ENCODE measurements at places on chromosomes 13 and 19.
A peak's percentile ranks its signal among the peaks of the same experiment; 100 is the strongest.

DNA sequence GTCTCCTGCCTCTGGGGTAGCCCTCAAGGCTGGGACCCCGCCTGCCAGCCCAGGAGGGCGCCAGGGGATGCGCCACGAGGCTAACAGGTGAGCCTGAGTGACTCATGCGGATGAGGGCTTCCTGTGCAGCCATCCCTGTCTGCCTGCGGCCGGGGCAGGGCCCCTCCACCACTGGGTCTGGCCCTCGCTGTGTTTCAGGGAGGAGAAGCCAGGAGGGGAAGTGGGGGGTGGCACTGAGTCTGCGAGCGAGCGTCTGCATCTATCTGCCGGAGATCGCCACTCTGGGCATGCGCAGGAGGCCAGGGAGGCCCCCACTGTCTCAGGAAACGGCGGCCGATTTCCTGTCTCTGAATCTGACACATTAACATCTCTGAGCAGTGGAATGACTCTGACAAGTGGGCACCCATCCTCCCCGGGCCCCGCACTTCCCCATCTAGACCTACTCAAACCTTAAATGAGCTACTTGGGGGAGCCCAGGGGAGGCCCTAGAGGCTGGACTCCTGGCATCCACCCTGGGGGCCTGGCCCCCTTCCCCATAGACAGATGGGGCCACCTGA lies 19.7 kb downstream of the RFX1 start:
- DNase-seq, result peak; percentile 98

DNA sequence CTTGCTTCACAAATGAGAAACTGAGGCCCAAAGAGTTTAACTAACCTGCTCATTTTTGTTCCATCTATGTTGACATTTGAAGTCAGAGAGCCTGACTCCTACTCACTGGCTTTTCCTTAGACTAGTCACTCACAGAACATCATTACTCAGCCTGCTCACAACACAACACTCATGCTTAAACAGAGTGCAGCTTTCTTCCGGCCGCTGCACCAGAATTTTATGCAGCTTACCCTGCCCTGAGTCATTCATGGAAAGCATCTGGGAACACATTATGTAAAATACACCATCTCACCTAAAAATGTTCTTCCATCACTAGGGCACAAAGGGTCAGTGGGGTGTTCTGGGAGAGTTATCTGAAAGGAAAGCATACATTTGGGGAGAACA lies 303.4 kb downstream of the SPRY2 start:
- DNase-seq, result peak; percentile 74

DNA sequence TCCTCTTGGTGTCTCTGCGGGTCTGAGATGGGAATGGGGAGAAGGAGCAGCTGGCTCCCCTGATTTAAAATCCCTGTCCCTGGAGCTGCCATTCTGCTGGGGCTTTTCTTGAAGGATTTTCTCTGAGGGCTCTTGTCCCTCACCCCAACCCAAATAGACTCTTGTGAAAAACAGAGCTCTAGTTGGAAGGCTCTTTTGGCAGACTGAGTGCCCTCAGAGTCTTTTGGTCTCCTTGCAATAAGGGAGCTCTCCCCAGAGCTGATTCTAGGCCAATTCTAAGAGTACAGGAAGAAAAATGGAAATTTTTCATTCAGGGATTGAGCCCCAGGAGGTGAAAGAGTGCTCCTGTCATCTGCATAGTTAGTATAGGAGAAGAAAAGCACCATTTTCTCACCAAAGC lies 238.3 kb downstream of the COG6 start:
- no peak for DNase-seq

DNA sequence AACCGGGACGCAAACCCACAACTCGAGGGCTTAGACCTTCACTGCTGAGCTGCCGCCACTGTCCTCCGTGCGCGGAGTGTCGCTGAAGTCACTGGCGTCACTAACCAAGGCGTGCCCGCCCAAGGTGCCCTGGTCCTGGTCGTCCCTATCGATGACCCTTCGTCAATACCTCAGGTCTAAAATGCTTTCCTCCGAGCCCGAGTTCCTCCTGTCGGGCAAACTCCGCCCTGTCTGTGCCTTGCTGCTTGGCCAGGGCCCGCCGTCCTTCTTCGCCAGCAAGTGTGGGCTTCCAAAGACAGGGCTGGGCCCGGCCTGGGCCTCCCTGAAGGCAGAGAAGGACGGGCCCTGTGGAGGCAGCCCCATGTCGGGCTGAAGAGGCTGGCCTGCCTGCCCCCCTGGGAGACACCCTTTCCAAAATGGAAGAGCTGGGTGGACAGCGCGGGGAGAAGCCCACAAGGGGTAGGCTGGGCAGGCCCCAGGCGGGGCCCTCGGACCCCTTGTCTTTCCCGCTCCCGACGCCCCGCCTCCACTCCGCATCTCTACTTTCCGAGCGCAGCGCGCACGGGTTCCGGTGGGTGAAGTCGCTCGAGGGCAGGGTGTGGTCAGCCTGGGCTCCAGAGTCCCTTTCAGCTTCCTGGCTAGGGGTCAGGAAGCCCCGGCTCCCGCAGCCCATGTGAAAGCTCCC lies 13.4 kb downstream of the RB1 start:
- no peak for DNase-seq

- DNase-seq, result peak; percentile 89
Observed at GRCh38 chr13:50410921-50411746, 395.9 kb downstream of the KCNRG start.

DNA sequence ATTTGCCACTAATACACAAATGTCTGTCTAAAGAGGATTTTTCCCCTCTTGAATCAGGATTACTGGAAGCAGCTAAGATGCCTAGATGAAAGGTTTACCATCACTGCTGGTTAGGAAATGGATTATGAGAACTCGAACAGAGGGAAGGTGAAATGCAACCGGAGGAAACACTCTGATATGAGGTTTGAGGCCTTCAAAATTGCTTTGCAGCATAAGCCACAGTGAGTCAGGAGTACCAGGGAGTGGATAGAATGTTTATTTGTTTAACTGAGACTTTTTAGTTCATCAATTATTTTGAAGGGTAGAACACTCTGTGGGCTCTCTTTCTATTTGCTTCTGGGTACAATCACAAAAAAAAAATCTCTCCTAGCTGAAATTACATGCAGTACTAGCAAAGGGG lies 18.1 kb downstream of the CDADC1 start:
- DNase-seq, result no peak

GRCh38 chr13:78393286-78394142 lies 209.8 kb downstream of the POU4F1 start:
- no peak for DNase-seq

GRCh38 chr19:30419568-30420180 lies 47.5 kb downstream of the ZNF536 start:
- peak; percentile 93 for DNase-seq

DNA sequence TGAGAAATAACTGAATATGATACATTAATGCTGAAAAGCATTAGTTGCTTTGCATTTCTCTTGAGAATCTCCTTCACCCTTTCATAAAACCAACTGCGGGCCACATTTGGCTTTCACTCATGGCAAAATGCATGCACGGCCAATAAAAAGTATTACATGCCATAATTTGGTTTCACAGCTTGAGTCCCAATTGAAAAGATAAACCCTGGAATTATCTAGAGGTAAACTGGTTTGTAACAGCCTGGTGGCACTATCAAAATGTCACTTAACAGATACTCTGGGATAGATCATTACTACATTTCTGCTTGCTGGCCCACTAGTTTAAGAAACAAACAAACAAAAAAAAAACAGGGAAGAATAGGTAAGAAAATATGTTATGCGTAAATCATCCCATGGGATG lies 3.9 kb downstream of the OBI1 start:
- no peak for DNase-seq

DNA sequence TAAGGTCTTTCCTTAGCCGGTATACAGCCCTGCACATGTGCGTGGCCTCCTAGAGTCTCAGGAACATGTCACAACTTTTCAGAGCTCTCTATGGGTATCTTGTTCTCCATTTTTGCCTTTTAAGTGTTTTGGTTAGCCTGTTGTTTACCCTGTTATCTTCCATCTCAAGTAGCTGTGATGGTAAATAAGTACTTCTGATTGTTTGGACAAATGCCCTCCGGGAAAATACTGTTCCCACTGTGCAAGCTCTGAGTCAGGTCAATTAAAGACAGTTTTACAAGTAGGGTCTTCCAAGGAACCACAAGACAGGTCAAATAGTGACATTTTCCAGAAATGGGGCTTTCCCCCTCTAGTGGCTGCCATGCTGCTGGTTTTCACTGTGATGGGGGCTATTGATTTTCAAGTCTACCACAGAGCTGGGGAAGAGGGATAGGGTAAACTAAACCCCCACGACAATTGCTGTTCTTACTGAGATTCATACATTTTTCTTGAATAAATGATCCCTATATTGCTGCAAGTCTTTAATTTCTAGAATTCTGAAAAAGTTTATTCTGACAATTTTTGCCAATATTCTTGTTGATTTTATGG lies 109.5 kb downstream of the TM9SF2 start:
- DNase-seq, result no peak

DNA sequence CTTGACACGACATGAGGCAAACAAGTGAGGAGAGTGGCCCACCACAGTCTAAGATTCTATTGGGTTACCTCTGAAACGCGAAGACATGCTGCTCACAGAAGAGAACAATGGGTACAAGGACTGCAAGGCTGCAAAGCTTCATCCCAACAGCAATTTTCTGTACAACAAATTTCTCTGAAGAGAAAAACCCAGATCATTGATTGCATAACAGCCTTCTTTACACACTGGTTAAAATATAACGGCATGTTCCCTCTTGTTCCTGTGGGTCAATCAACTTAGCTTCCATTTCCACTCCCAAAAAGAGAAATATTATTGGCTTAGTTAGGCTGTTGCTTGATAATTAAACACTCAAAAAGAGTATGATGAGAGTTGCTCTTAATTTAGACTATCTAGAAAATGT lies at the start of gene CPB2:
CPB2 (minus strand) TSS at position 166 of the 400 bp plus-strand sequence; CDS start at position 142, 24 bp downstream.
- DNase-seq, result no peak

- no peak for DNase-seq
Observed at GRCh38 chr19:56266051-56266450, 6.5 kb upstream of the EDDM13 start.

GRCh38 chr19:20279516-20279915 lies 112.5 kb downstream of the ZNF486 start:
- DNase-seq, result no peak

DNA sequence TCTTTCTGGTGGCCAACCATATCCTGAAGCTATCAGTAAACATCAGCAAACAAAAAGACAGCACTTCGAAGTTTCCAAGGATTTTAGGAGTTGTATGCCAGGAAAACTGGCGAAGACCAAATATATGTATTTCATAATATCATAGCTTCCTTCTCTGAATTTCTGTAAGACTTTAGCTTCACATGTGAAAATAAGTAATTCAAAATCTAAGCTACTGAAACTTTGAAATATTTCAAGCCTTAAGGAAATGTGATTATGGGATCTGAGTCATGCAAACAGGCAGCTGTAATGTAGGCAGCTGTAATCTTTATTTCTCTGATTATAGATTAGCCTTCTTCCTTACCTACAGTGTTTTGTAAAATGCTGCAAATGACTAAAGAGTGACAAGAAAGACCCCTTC lies 70.7 kb upstream of the ANKRD10 start:
- DNase-seq, result no peak

GRCh38 chr13:79445968-79446645 lies 34.8 kb upstream of the NDFIP2 start:
- no peak for DNase-seq

DNA sequence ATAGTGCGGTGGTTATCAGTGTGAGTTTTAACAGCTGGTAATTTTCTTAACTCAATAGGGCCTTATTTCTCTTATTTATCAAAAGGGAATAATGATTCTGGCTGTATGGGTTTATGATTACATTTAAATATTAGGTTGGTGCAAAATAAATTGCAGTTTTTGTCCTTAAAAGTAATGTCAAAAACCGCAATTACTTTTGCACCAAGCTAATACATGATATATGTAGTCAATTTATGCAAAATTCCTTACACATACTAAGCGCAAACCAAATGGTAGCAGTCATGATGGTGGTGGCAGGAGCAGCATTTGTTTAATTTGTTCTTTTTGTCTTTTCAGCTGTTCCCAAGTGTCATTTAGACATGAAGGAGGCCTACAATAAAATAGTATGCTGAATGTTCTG lies 1777.1 kb downstream of the OLFM4 start:
- no peak for DNase-seq

DNA sequence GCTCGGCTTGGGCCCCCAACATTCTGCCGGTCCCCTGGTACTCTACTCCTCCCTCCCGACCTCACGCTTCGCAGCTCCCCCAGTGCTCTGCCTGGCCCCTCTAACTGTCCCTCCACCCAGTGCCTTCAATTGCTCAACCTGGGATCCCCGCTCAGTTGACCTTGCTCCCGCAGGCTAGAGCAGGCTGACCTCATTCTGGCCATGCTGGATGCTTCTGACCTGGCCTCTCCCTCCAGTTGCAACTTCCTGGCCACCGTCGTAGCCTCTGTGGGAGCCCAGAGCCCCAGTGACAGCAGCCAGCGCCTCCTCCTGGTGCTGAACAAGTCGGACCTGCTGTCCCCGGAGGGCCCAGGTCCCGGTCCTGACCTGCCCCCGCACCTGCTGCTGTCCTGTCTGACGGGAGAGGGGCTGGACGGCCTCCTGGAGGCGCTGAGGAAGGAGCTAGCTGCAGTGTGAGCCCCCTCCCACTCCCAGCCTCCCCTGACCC lies 3.6 kb downstream of the GTPBP3 start:
- no peak for DNase-seq

- DNase-seq, result no peak
Observed at GRCh38 chr19:28638445-28638844, 574.5 kb downstream of the UQCRFS1 start.

- DNase-seq, result no peak
Observed at GRCh38 chr13:109191413-109191812, 562.0 kb downstream of the MYO16 start.

DNA sequence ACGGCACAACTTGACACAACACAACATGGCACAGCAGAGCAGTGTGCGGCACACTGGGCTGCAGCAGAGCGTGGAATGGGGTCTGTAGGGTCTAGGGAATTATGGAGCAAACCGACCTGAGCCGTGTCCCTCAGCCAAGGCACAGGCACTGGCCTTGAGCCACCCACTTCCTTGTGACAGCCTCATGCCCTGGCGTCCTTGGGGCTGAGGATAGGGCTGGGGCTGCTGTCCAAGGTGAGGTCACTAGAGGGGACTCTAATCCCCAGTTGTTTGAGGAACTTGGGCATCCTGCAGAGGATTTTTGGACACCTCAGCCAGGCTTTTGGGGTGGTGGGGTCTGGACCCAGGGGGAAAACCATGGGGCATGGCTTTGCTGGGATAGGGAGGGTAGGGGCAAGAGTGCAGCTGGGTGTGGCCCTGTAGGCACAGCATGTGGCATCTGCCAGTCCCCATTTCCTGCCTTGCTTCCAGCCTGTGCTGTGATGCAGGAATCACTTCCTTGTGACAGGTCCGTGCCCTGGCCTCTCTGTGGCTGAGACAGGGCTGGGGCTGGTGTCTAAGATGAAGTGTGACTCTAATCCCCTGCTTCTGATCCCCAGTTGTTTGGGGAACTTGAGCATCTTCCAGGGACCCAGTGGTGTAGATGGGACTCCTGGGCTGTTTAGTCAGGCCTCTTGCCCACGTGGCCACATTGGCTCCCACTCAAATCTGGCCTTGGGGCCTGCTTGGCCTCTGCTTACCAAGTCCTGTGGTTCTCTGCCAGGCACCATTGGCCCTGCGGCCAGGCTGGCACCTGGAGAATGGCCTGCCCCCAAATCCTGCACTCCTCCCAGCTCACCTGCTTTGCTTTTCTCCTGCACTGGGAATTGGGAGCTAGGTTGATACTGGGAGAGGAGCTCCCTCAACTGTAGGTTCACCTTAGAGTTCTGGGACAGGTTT lies 78.5 kb downstream of the SCGB2B2 start:
- DNase-seq, result no peak
